MCF 10A (cell line): ENCODE measurements at places on chromosomes 4 and X. TPM values are rescaled to one million over a fixed set of nuclear protein-coding genes. Genes with fewer than 3 reads are reported as not detected.

GRCh38 chr4:83329521-83330110 lies 5.0 kb downstream of the HPSE start:
- DNase-seq, result peak; percentile 56

The PAGE2B gene
- total RNA-seq, result not detected in 2 replicates

The SULT1E1 gene
- 2.8 and 6.5 TPM in 2 replicates for total RNA-seq

DNA sequence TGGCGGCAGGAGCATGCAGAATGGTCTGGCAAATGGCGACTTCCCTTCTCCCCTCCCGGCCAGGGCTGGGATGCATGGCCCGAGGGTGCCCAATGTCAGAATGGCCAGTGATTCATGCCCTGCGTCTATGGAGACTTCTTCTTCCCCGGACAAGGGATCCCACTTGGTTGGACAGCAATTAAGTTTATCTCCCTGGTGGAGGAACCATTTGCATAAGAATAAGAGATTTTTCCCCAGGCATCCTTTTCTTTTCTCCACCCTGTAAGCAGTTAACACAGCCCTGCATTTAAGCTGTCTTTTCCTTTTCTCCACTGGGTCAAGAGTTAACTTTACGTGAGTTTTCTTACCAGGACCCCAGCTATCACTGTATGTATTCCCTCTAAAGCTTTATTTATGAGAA lies 856.6 kb downstream of the GLUD2 start:
- DNase-seq, result no peak

The KLHL4 gene
- 8.7 and 9.8 TPM in 2 replicates for total RNA-seq

The CCDC110 gene
- 0.47 TPM in 1 of 2 replicates, not detected in the other for total RNA-seq

- no peak for DNase-seq
These were observed 18.0 kb upstream of the RHOXF2 start for GRCh38 chrX:120140293-120140981.

DNA sequence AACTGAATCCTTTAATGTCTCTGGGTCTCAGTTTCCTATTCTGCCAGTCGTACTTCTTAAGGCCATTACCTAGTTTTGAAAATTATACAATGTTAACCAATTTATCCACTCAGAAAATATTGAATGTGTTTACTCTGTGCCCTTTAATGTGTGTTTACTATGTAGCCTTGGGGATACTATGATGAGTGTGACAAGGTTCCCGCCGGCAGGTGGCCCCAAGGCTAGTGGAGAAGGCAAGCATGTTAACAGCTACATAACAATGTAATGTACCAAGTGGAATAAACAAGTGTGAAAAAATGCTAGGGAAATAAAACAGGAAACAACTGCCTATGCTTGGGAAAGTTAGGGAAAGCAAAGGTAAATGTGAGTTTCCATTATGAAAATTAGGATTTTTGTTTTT lies 187.3 kb upstream of the MBNL3 start:
- DNase-seq, result no peak

DNA sequence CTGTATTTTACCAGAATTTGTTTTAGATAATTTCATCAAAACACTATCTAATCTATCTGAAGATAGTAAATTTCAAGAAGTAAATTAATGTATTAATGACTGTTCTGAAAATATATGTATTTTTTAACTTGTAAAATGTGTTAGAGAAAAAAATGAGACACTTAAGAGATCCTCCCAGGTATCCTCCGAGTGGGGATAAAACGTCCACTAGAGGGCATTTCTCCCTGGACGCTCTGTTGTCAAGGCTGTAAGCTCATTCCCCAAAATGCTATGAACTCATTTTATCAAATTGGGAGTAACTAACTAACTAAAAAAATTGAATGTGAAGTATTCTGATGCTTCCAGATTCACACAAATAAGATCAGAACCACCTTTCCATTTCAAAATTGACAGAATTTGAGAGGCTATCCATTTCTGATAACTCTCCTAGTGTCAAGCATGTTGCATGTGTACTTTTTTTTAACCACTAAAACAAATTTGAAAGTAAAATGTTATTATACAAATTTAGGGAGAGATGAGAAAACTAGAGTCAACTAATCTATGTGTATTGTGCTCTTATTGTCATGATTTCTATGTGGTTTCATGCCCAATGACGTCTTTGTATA lies 337.3 kb upstream of the HS3ST1 start:
- peak; percentile 59 for DNase-seq

DNA sequence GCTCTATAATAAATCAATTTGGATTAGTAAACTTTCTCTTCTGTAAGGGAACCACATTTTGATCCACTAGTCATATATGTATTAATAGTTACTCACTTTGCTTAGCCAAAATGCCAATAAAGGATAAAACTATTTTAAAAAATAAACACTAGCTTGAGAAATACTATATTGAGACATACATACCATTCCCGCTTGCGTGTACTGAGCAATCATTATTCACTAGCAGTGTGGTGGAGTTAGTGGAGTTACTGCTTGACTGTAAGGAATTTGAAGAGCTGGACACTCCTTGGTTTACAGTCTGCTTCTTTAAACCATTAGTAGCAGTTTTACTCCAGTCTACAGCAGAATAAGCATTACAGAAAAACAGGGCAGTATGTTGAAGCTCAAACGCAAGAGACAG lies 10.8 kb upstream of the PHKA2 start:
- DNase-seq, result peak; percentile 51

GRCh38 chrX:40852586-40852985 lies 117.2 kb upstream of the MED14 start:
- no peak for DNase-seq

The FDCSP gene
- total RNA-seq, result not detected in 2 replicates

GRCh38 chr4:146143888-146144287 lies 31.6 kb upstream of the LSM6 start:
- no peak for DNase-seq

- DNase-seq, result no peak
These were observed 190.6 kb upstream of the LEF1 start for GRCh38 chr4:108359130-108359985.

The SMPX gene
- total RNA-seq, result not detected in 2 replicates

The SPANXA1 gene
- not detected in 2 replicates for total RNA-seq

- DNase-seq, result no peak
These were observed 341.4 kb downstream of the C4orf33 start for GRCh38 chr4:129437347-129437746.

GRCh38 chr4:2868877-2869487 lies 25.3 kb downstream of the ADD1 start:
- DNase-seq, result no peak

The CSTF2 gene
- 26.7 and 28.4 TPM in 2 replicates for total RNA-seq

DNA sequence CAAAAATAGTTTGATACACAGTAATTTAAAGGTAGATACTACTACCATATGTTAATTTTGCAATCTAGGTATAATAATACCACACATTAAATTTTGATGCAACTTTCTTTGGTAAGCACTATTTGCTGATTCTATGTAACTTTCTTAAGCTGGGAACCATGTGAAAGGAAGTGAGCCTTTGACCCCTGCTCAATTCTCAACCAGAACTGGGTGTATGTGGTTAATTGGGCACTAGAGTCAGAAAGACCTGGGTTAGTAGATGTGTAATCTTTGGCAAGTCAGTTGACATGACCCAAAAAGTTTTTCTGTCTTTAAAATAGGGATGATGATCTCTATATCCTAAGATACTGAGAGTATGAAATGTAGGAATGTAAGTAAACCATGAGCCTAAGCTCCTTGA lies 22.4 kb downstream of the TLR2 start:
- no peak for DNase-seq

DNA sequence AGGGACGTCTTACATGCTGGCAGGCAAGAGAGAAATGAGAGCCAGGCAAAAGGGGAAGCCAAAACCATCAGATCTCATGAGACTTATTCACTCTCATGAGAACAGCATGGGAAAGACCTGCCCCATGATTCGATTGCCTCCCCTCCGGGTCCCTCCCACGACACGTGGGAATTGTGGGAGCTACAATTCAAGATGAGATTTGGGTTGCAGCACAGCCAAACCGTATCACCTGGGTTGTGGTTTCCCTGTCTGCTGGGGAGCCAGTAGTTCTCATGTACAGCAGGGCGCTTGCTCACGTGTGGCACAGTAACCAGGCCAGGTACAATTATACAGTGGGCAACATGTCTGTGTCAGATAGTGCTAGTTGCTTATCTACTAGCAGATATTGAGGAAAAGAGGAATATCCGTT lies 11.1 kb upstream of the RS1 start:
- no peak for DNase-seq

DNA sequence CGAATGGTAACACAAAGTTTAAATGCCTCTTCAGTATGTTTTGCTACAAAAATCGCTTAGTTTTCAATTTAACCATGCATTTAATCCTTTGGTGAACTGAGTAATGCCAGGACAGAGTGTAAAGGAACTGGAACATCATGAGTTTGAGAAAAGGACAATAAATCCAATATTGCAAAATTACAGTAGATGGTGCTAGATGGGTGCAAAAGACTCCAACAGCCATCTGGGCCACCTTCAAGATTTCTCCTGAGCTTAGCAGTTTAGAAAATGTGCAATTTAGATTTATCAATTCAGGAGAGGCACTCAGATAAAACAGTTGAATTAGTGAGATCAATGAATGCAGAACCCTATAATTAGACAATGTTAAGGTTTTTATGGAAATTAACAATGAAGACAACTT lies 33.2 kb upstream of the MID1IP1 start:
- peak; percentile 35 for DNase-seq

DNA sequence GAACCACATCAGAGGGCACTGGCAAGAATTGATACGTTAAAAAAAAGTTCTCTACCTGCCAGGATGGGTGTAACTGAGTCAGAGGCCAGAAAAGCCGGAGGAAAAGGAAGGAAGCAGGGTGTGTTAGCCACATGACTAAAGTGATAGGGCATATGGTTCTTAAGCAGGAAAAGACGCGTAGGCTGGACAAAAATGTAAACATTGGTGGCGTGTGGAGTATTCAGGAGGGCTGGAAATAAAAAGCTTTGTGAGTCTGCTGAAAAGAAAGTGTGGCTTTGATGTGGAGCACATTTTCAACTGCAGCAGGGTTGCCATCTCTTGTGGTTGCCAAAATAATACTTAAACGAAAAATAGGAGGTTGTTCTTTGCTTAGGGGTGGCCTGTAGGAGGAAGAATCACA lies 186.5 kb upstream of the RPL34 start:
- DNase-seq, result peak; percentile 32

GRCh38 chrX:97471071-97471470 lies 587.4 kb downstream of the RPA4 start:
- DNase-seq, result no peak

DNA sequence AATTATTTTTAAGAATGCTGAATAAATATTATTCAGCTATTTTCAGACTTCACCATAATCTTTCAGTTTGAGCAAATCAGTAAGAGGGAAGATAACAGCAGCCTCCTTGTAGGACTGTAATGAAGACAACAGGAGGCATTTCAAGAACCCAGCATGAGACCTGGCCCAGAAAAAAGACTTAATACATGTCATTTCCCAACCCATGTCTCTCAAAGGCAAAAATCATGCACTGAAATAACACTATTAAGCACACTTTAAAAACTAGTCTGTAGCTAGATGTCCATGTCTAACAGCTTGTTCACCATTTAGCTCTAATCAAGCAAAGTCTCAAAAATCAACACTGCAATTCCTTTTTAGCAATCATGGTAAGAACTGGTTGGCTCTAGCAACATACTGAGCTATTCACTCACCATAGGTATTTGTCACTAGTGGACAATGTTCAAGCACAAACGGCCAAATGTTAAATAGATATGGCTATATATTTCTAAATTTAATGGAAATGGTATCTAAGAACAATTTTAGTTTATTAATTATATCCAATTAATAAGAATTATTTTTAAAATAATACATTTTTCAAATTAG lies 109.9 kb downstream of the WDFY3 start:
- DNase-seq, result no peak

DNA sequence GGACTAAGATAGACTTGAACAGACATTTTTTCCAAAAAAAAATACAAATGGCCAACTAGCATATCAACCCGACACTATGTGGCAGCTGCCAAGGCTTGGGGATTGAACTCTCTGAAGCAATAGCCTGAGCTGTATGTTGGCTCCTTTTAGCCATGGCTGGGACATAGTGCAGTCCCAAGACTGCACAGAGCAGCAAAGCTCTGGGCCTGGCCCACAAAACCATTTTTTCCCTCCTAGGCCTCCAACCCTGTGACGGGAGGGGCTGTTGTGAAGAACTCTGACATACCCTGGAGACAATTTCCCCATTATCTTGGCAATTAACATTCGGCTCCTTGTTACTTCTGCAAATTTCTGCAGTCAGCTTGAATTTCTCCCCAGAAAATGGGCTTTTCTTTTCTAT lies 50.1 kb downstream of the CISD2 start:
- no peak for DNase-seq
